ENCODE measurements at places on chromosomes 11 and 22.

- no peak for DNase-seq
Observed at GRCh38 chr11:2507945-2508749, 63.3 kb downstream of the KCNQ1 start.

DNA sequence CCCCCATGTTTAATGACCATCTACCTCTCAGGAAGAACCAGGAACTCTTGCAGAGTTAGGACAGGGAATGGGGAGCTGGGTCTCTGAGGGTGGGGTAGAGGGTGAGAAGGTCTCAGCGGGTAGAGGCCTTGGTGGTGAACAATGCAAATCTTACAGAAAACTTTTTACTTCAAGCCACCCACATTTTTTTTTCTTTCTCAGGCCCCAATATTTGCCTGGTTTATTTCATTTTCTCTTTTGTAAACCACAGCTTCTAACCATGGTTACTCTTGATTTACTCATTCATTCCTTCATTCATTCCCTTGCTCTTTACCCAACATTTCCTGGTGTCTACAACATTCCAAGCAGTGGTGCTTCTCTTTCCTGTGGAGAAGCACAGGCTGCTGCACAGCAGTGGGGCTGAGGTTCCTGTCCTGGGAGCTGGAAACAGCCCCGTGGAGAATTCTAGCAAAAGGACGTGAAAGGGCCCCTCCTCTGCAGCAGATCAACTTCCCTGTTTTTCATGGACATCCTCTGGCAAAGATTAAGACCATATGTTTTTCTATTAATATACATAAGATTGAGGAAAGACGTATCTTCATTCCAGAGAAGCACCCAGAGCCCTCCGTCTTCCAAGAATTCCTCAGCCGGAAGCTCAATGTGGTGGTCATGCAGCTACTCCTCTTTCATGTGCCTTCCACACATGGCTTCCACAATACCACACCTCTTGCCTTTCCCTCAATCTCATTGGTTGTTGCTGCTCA lies 224.4 kb upstream of the SESN3 start:
- DNase-seq: no peak

GRCh38 chr11:126647735-126648134 lies 292.2 kb downstream of the ST3GAL4 start:
- DNase-seq: no peak

DNA sequence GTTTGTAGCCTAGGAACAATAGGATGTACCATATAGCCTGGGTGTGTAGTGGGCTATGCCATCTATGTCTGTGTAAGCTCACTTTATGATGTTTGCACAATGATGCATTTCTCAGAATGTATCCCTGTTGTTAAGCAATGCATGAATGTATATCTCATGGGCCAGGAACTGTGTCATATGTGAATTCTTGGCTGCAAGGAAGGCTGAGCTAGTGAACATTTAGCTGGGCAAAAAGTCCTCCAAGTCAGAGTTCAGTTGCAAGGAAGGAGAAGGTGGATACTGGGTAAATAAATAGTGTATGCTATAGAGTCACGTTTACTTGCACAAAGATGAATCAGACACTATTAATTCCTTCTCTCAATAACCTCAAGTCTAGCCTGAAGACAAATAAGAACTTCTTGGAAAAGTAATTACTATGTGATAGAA lies 136.1 kb downstream of the EHF start:
- no peak for DNase-seq

GRCh38 chr11:122872046-122872445 lies 10.5 kb upstream of the JHY start:
- DNase-seq: no peak

- no peak for DNase-seq
Observed at GRCh38 chr22:41933411-41934177, 7.0 kb upstream of the TNFRSF13C start.

DNA sequence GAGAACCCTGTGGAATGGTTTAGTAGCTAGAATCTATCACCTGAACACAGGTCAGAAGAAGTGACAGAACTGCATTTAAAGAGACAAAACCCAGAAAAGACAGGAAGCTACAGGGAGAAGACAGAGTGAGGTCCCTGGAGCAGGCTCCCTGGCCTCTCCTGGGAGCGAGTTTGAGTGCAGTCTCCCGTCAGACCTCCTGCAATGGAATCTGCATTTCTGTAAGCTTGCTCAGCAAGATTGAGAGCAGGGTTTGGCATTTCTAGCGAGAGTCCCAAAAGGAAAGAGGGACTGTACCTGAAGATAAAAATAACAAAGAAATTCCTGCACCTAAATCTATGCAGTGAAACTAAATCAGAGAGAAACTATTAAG lies 74.2 kb downstream of the MORC2 start:
- no peak for DNase-seq

All from activated gamma-delta T cell treated with anti-CD3 and anti-CD28 coated beads, Interleukin-2, amount 50 U/mL, for 16 hours (primary cell).